ENCODE measurements at places on chromosomes 6 and 20.

DNA sequence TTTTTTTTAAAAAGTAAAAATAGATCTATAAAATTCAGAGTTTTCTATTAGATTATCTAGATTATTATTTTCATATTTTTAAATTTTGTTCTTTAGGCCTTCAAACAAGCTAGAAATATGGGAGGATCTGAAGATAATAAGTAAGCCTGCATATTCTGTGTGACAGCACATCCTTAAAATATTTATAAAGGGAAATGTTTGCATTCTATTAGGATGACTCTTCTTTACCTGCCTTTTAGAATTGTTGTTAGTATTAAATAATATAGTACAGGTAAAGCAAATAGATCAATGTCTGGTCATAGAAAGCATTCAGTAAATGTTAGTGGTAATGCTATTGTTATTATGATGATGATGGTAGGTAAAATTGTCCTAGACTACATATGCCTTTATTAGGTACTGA is 17.4 kb downstream of the PEX3 start:
- no peak for DNase-seq

DNA sequence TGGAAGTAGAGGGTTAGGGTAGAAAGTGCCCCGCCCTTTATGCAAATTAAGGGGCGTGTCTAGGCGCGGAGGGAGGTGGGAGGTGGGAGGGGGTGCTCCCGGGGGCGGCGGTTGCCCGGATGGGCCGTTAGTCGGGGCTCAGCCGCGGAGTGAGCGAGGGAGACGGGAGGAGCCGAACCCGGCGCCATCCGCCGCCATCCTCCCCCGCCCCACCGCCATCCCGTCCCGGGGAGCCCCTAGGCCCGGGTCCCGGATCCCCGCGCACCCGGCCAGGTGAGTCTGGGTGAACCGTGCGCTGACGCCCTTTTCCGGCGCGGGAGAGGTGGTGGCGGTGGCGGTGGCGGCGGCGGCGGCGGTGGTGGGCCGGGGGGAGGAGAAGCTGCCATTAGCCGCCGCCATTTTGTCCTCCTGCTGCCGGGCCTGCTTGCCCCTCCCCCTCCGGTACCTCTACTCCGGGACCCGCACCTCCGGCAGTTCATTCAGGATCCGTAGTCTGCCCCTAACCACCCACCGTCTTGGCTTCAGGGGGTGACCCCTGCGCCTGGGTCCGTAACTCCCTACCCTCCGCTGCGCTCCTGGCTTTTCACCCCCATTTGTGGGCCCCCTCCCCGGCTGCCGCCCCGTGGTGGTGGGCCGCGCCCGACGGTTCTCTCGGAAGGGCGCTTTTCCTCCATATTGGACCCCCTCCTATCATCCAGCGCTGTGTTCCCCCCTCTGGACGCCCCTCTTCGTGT is at the start of gene PRRC2A:
PRRC2A (plus strand) TSS at position 130 of the 734 bp plus-strand sequence. CDS start 2,075 bp downstream, outside the sequence.
- no peak for DNase-seq

DNA sequence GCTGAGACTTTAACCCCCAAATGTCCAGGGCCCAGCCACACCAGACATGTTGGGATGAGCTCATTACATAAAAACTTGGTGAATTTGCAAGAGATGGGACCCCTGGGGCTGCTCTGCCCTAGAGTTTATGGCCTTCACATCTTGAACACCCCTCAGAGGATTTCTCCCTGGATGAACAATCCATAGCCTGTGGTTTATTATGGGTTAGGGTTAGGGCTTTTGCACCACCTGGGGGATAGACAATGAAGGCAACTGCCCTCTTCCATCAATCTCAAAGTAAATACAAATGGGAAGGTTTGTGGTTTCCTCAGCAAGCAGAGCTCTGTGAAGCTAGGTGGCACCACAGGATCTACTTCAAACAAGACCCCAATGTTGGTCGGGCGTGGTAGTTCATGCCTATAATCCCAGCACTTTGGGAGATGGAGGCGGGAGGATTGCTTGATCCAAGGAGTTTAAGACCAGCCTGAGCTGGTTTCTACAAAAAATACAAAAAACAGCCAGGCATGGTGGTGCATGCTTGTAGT is 17.4 kb downstream of the SPINT3 start:
- no peak for DNase-seq

DNA sequence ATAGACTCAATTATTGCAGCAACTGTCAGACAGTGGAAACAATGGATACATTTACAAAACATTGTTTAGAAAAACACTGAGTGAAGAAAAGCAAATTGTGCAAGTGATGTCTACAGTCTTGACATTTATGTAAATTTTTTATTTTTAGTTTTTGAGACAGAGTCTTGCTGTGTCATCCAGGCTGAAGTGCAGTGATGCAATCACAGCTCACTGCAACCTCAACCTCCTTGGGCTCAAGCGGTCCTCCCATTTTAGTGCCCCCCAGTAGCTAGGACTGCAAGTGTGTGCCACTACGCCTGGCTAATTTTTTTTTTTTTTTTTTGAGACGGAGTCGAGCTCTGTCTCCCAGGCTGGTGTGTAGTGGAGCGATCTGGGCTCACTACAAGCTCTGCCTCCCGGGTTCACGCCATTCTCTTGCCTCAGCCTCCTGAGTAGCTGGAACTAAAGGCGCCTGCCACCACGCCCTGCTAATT is 9.7 kb downstream of the CNBD2 start:
- DNase-seq, result no peak

DNA sequence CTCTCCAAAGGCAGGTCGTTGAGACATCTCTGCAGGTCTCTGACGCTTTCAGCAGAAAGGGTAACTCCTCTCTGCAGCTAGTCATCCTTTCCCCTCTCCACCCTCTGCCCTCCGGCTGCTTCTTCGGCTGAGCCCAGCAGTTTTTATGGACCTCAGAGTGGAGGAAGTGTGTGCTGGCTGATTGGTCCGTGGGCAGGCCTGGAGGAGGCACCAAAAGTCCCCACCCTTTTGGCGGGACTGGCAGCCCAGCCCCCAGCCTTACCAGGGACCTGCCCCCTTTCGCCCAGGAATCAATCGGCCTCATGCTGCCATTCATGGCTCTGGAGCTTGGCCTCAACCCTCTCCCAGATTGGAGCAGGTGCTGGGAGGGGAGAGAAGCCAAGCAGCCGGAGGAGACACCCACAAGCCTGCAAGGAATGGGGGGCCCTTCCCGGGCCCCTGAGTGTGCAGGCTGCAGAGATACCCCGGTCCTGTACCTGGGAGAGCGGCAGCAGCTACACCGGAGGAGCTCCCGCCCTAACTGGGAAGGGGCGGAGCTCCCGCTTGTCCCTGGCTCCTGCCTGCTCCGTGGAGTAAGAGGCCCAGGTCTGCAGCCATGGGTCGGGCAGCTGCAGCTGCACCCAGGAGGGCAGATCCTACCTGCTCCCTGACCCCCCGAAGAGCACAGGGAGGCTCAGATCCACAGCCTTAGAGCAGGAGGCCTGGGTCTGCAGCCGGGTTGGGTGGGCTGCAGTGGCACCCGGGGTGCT is 170.3 kb upstream of the SOX4 start:
- DNase-seq, result no peak

DNA sequence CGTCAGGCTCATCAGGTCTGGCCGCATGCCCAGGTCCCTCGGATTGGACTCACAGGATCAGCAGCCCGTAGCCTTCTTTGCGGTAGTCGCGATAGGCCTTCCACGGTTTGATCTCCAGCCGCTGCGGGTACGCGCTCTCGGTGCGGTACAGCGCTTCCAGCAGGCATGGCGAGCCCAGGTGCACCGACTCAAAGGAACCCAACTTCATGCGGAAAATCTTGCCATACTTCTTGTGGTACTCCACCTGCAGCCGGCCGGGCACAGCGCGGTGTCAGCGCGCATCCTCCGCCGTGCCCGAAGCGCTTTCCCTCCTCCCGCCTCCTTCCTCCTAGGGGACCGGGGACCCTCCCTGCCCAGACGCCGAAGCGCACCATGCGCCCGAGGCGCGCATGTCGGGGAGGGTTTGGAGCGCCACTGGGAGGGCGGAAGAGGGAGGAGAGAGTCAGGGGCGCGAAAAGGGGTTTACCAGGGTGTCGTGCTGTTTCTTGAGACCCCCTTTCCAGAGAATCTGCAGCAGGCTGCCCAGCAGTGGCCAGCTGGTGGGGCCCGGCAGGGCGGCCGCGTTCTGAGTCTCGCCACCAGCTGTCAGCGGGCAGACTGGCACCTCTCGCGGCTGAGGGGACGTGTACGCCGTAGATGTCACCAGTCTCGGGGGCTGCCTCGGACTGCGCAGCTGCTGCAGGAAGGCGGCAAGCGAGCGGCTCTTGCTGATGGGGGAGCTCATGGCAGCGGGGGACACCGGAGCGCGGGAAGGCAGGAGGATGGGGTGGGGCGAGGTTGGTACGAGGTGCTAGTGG is 732 bp downstream of the CYP24A1 start:
- no peak for DNase-seq

DNA sequence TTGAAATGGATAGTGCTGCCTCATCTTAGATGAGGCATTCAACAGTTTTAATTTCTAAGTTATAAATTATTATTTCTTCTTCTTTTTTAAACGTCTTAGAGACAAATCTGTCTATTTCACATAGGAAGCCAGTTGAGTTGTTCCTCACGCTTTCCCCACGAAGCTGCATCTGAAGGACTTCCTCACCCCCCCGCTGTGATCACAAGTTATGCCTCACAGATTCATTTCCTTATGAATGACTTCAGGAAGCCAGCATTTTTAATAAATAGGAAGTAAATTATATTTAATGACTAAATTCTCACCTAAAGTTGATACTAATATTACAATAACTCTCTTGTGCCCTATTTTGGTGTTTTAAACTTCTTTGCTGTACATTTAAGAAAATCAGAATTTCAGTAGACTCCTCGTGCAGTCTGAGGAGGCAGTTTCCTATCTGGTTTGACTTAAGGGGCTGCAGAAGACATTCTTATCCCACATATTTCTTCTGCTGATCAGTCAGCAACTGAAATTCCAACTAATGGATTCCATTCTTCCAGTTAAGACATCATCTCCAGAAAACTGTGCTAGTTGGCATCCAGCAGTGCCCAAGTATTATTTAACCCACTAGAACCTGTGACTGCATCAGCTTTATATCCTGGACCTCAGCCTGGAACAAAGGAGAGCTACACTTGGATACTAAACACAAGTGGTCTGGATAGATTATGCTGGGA is 182.7 kb upstream of the CCN2 start:
- no peak for DNase-seq

GRCh38 chr20:57656821-57657534 is 36.8 kb upstream of the ZBP1 start:
- DNase-seq, result no peak

GRCh38 chr6:30826961-30827342 is 57.4 kb upstream of the DDR1 start:
- DNase-seq, result peak; percentile 42

- DNase-seq, result no peak
These were observed 40.1 kb downstream of the ADNP start for GRCh38 chr20:50891138-50891537.

- no peak for DNase-seq
These were observed 166.0 kb downstream of the VEGFA start for GRCh38 chr6:43935921-43936439.

- no peak for DNase-seq
These were observed 480.7 kb downstream of the RFPL4B start for GRCh38 chr6:112827793-112828192.

GRCh38 chr20:54254596-54254995 is 46.7 kb downstream of the PFDN4 start:
- no peak for DNase-seq

GRCh38 chr6:38057994-38058393 is 238.5 kb downstream of the ZFAND3 start:
- DNase-seq, result no peak
